Fibroblast of skin of abdomen (primary cell): ENCODE measurements at places on chromosomes 3 and 15.

- no peak for DNase-seq
These were observed 112.7 kb downstream of the KLF13 start for GRCh38 chr15:31439328-31439727.

GRCh38 chr3:16840101-16840424 is 44.7 kb upstream of the PLCL2 start:
- peak; percentile 23 for DNase-seq

- DNase-seq: peak; percentile 50
These were observed 106.3 kb downstream of the PLD1 start for GRCh38 chr3:171704002-171704401.

- peak; percentile 58 for DNase-seq
These were observed 30.9 kb downstream of the PTH1R start for GRCh38 chr3:46908294-46908985.

DNA sequence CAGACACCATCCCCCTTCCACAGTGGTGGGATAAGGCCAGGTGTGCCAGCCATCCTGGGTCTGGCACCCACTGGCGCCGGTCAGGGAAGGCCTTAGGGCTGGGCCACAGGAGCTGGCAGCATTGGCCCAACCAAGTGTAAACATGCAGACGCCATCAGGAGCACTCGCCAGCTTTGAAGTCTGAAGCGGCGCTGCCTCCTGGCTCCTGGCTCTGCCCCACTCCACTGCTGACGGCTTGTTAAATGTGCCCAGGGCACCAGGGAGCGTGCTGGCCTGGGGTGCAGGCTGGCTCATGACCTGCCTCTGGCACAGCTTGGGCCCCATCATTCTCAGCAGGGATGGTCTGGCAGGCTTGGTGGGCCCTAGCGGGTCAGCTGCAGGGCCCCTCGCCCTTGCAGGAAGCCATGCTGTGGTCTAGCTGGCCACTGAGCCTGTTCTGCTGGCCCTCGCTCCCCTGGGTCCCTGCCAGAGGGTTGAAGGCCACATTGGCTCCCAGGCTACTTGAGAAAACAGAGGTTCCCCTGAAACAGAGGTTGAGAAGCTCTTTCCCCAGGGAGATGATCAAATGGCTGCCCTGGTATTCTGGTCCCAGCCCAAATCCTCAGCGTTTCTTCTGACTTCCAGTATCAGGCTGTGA is 116.6 kb downstream of the DNAJB8 start:
- DNase-seq: no peak

GRCh38 chr15:101242160-101242998 is 9.5 kb downstream of the CHSY1 start:
- DNase-seq: peak; percentile 54
